ENCODE measurements at places on chromosomes 11 and 22. TPM values are rescaled to one million over a fixed set of nuclear protein-coding genes. Genes with fewer than 3 reads are reported as not detected.

Gene BSCL2
- total RNA-seq: 102 TPM

Gene SLC6A5
- not detected for total RNA-seq

Gene SSTR3
- total RNA-seq: 0.31 TPM

Gene DBX1
- not detected for total RNA-seq

All from parietal lobe (tissue), 2 donors.